ENCODE measurements at places on chromosomes 4 and X.

DNA sequence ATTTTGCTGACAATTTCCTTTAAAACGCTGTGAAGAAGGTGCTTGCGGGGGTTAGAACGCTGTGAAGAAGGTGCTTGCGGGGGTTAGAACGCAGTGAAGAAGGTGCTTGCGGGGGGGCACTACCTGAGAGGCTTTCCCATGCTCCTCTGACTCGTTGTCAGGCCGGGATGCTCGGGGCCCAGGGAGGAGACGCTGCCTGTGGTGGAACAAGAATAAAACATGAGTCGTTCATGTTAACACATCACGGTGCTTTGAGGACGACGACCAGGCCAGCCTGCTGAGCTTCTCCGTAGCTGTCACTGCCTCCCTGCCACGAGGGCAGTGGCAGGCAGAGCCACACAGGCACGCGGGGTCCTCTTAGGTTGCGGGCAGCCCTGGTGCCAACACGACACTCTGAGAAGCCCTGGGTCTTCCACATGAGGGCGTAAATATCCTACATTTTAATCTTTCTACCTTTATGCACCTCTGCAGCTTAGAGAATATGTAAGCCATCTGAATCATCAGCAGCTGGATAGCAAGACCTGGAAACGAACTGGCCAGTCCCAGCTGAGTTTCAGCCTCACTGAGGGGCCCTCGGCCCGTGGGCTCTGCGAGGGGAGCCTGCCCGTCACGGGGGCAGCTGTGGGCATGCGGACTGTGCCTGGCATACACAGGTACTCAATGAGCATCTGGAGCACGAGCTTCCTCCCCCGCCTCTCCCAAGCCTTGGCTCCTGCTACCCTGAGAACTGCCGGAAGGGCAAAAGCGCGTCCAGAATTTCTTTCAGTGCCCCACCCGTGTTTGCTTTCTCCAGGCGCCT lies 47.0 kb downstream of the FGFRL1 start:
- DNase-seq, result no peak

GRCh38 chrX:123962006-123962467 lies 531 bp downstream of the STAG2 start:
- DNase-seq, result no peak

DNA sequence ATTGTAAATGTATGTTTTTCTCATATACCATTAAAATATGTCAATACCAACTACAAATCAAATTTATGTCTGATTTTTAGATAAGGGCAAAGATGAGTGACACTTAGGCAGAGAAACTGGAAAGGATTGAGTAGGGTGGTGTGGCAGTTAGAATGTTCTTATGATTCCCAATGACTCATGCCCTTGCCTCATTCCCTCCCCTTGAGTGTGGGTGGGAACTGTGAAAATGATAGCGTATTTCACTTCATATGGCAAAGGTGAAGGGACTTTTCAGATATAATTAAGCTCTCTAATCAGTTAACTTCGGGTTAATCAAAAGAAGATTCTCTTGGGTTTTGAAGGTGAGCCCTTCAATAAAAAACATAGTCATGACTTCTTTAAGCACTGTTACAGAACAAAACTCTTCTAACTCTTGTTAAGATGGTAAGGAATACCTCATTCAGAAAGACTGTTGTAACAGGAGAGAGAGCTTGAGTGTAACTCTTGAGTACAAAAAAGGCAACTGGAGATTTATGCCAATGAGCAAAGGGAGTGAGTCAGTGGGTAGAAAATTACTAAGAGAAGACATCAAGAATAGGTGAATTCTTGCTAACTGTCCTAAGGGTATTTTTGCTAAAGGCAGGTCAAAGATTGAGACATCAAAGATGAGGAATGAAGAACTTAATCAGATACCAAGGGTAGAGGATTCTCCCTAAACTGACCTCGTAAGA lies 329.5 kb downstream of the KCTD8 start:
- no peak for DNase-seq

GRCh38 chr4:163748449-163748848 lies 254.0 kb downstream of the TMA16 start:
- DNase-seq, result no peak

DNA sequence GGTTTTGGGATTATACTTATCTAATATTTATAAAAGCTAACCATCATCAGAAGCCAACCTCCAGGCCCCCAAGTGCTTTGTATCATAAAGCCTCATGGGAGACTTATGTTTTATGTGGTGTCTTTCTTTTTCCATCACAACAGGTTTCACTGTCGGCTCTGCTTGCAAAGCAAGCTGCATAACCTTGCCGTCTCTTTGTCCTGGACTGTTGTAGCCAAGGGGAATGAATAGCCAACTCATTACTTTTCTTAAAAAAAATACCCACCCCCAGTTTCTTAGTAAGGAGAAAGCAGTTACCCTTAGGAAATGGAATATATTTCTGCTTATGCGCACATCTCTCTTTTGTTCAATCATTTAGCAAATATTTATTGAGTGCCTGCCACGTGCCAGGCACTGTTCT lies 40.7 kb downstream of the FAM184B start:
- DNase-seq, result no peak

GRCh38 chr4:6404611-6405396 lies 67.6 kb downstream of the PPP2R2C start:
- DNase-seq, result no peak

DNA sequence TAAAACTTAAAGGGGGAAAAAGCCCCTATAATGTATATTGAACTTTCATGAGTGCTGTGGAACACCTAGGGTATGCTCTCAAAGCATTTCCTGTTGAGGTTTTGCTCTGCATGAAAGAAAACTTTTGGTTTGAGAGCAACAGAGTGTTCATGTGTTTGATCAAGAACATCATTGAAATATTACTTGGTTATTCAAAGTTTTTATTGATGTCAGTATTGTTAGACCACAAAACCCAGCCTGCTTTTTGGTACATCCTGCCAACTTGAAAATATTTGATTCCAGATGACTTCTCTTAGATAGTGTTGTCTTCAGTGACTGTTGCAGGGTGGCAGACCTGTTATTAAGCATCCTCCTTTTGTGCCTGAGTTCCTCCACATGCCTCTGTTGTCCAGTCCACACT lies 68.0 kb downstream of the N4BP2 start:
- no peak for DNase-seq

- DNase-seq, result peak; percentile 19
These were observed 13.1 kb upstream of the AMTN start for GRCh38 chr4:70505151-70505748.

GRCh38 chrX:11609109-11609508 lies 56.6 kb downstream of the ARHGAP6 start:
- no peak for DNase-seq

GRCh38 chr4:24917076-24917856 lies 4.4 kb upstream of the CCDC149 start:
- no peak for DNase-seq

Measured in hindlimb muscle (tissue), 1 donor.